ENCODE measurements at places on chromosomes 1 and 21. TPM values are rescaled to one million over a fixed set of nuclear protein-coding genes. Genes with fewer than 3 reads are reported as not detected.

The ODF2L gene
- 41.2 TPM for total RNA-seq

The FBLIM1 gene
- not detected for total RNA-seq

The MAPKAPK2 gene
- total RNA-seq = 71.4 TPM

The FHAD1 gene
- total RNA-seq = 0.09 TPM

The GABPB2 gene
- total RNA-seq = 27.4 TPM

The AMPD1 gene
- not detected for total RNA-seq

The CXADR gene
- 0.50 TPM for total RNA-seq

The C8A gene
- not detected for total RNA-seq

The WDR77 gene
- total RNA-seq = 44.4 TPM

The UBE4B gene
- 38.2 TPM for total RNA-seq

The PRAMEF1 gene
- not detected for total RNA-seq

The ATP6V1G3 gene
- not detected for total RNA-seq

The SPATA45 gene
- total RNA-seq = not detected

The NDUFS5 gene
- total RNA-seq = 134 TPM

The RIPK4 gene
- not detected for total RNA-seq

The ST6GALNAC5 gene
- total RNA-seq = not detected

The COL8A2 gene
- not detected for total RNA-seq

The ENAH gene
- total RNA-seq = 0.07 TPM

The UBXN11 gene
- 31.9 TPM for total RNA-seq

The TLR5 gene
- 0.61 TPM for total RNA-seq

The S100A5 gene
- 5.4 TPM for total RNA-seq

The SPRR2B gene
- not detected for total RNA-seq

The HP1BP3 gene
- 309 TPM for total RNA-seq

The WLS gene
- total RNA-seq = not detected

The RGS7 gene
- not detected for total RNA-seq

The FAM43B gene
- not detected for total RNA-seq

The CYP4Z1 gene
- not detected for total RNA-seq

The KCNQ4 gene
- total RNA-seq = 0.43 TPM

The HSPA6 gene
- total RNA-seq = 3.7 TPM

The CHI3L1 gene
- total RNA-seq = not detected

The CTTNBP2NL gene
- total RNA-seq = 1.0 TPM

The OPRD1 gene
- not detected for total RNA-seq

The TGFBR3 gene
- total RNA-seq = 14.5 TPM

The FAM76A gene
- total RNA-seq = 15.4 TPM

The SIK1 gene
- 3.4 TPM for total RNA-seq

The BRDT gene
- total RNA-seq = not detected

The NHLH1 gene
- total RNA-seq = 0.68 TPM

The COL11A1 gene
- not detected for total RNA-seq

The PANK4 gene
- total RNA-seq = 61.2 TPM

The HAPLN2 gene
- not detected for total RNA-seq

The RHBDL2 gene
- not detected for total RNA-seq

The RGS13 gene
- not detected for total RNA-seq

The DENND2C gene
- total RNA-seq = 0.11 TPM

The OR6N1 gene
- not detected for total RNA-seq

The RGSL1 gene
- not detected for total RNA-seq

The FAM163A gene
- not detected for total RNA-seq

The AKR7A2 gene
- 34.6 TPM for total RNA-seq

The THEM5 gene
- total RNA-seq = not detected

Data from T-helper 2 cell treated with Interferon-gamma antibody and Interleukin-4, amounts not matched to agents 100 ng/mL and 5 ng/mL, for 36 hours (primary cell).